ENCODE measurements at places on chromosomes 1 and 21. TPM values are rescaled to one million over a fixed set of nuclear protein-coding genes. Genes with fewer than 3 reads are reported as not detected.

CD247 gene
- not detected for total RNA-seq

GGPS1 gene
- 26.4 TPM for total RNA-seq

OR2L3 gene
- total RNA-seq: 0.12 TPM

SPRR2G gene
- total RNA-seq: not detected

SUSD4 gene
- total RNA-seq: 0.44 TPM

FLG gene
- not detected for total RNA-seq

TBX19 gene
- total RNA-seq: 0.33 TPM

MSH4 gene
- 0.25 TPM for total RNA-seq

SH3GLB1 gene
- 33.6 TPM for total RNA-seq

TAF13 gene
- 137 TPM for total RNA-seq

CD2 gene
- total RNA-seq: not detected

ADAM30 gene
- not detected for total RNA-seq
